Spleen (tissue), 13 donors: ENCODE measurements at places on chromosomes 11 and 22.

- no peak for DNase-seq
Measured at GRCh38 chr11:34531663-34532062, 18.1 kb upstream of the ELF5 start.

GRCh38 chr22:43488031-43488866, 76.4 kb downstream of the MPPED1 start:
- DNase-seq: no peak

GRCh38 chr22:39960791-39961746, 872 bp downstream of the TMA7B start:
- peak; percentile 80 for DNase-seq

- peak; percentile 4 for DNase-seq
Measured at GRCh38 chr22:28885939-28886338, 2.6 kb downstream of the ZNRF3 start.

DNA sequence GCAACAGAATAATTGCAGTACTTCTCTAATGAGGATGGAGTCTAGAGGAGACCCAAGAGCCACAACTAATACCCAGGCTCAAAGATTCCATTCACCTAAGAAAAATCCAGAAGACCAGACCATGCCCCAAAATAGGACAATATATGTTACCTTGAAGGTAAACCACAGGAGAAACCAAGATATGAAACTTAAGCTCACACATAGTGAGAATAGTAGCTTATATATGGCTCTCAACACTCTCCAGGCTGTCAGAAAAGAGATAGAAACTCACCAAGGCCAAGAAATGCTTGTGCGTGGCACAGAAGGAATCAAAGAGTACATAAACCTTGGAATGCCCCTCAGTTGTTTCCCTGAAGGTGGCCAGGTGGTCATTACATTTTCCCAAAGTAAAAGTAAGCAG, 9.1 kb downstream of the FAM111A start:
- no peak for DNase-seq

DNA sequence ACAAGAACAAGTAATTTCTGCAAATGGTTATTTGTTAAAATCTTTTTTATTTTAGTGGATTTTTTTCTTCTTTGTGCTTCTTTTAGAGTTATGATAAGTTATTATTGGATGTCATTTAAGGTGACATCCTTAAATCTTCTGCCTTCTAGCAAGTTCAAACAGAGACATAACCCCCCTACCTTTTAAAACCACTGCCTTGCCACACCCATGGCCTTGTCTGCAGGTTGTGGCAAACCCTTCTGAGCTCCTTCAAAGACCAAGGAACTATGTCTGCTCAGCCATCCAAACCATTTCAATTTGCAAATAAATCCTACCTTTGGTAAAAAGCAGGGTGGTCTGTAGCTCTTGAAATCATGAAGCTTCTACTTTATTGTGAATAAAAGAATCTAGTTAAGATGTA, 241.6 kb downstream of the FAM76B start:
- DNase-seq: no peak

DNA sequence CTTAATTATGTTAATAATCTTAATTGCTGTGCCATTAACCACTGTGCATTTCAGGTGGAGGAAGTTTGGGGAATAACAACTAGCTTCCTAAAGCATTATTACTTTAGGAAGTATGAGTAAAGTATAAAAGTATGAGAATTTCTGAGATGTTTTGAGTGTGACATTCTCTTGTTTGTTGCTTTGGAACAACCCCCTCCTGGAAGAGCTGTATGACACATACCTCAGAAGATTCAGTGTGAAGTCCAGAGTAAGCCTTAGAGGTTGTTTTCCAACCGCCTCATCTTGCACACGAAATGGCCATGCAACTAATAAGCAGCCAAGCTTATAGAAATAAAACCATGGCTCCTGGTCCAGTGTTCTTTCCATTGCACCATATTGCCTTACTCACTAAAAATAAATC, 21.7 kb downstream of the CCDC81 start:
- no peak for DNase-seq

DNA sequence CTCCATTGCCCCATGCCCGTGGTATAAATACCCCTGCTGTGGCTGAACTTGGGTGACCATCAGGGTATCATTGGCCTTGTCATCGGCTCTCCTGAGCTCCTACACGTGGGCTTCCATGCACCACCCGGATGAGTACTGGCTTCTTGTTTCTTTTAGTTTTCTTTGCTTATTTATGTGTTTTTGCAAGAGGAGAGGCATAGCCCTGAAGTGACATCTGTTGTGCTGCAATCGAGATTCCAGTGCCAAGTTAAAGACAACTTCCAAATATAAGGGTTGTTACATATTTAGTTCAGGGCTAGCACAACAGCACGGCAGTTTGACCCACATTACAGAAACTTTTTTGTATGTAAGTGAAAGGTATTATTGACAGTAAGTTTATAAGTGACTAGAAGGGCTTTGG, 1087.1 kb downstream of the TBC1D22A start:
- no peak for DNase-seq

- DNase-seq: no peak
Measured at GRCh38 chr11:129836979-129837378, 21.3 kb downstream of the TMEM45B start.

- no peak for DNase-seq
Measured at GRCh38 chr11:75069473-75069872, 27.2 kb downstream of the OR2AT4 start.

GRCh38 chr11:35971841-35972422, 28.1 kb downstream of the LDLRAD3 start:
- DNase-seq: no peak

DNA sequence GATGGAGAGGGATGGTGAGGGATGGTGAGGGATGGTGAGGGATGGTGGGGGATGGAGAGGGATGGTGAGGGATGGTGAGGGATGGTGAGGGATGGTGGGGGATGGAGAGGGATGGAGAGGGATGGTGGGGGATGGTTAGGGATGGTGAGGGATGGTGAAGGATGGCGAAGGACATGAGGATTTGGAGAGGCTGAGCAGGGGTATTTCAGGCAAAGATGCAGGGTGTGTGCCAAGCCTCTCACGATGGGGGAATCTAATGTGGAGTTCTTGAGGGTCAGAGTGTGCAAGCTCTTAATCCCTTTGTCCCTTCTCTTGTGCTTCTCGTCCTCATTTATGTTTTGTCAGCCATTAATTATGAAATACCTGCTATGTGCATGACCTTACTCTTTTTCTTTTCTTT, 7.5 kb upstream of the PLA2G6 start:
- DNase-seq: no peak

DNA sequence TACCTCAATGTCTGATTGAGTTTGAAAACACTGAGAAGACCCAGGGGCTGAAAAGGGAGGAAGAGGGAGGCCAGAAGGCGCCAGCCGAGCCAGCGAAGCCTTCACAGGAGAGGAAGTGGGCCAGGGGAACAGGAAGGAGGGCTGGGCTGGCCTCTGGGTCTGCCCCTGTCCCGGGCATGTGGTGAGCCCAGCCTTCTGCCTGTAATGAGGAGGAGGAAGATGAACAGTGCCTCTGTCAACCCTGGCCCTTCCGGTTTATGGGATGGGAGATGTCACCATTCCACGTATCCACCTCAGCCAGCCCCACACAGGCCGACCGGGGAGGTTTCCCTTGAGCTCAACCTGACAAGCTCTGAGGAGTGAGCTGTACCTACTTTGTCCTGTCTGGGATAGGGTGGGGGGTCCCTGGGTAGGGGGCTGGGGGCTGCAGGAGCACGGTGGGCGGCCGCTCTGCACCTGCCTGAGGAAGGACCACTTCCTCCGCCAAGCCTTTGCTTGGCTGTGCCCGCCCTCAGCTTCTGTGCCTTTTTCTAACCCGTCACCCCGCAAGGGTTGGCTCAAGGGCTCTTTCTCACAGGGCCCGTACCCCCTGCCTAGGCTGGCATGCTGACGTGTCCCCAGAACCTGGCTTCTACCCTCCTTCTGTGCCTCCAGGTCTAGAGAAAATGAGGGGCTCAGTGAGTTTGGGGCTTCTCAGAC, 2.0 kb downstream of the PARVG start:
- DNase-seq: peak; percentile 95

DNA sequence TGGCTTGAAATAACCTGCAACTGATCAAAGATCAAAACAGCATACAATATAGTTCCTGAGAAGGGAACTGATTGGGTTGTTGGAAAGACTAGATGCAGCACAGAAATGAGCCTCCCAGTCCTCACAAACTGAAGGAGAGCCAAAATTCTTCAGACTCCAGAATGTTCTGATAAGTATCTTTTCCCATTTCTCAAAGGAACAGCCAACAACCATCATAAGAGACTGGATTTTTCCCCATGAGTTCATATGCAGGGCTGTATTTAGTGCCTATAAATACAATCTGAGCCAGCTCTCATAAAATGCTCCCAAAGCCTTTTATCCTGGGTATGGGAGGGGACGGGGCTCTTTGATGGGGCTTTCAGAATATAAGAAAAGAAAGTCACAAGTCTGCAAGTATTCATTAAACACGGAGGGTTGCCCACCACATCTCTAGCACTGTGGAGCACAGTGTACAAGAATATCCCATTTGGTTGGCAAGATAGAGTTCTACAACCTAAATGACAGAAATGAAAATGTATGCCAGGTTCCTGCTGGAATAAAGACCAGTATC, 50.7 kb upstream of the LYVE1 start:
- DNase-seq: no peak

DNA sequence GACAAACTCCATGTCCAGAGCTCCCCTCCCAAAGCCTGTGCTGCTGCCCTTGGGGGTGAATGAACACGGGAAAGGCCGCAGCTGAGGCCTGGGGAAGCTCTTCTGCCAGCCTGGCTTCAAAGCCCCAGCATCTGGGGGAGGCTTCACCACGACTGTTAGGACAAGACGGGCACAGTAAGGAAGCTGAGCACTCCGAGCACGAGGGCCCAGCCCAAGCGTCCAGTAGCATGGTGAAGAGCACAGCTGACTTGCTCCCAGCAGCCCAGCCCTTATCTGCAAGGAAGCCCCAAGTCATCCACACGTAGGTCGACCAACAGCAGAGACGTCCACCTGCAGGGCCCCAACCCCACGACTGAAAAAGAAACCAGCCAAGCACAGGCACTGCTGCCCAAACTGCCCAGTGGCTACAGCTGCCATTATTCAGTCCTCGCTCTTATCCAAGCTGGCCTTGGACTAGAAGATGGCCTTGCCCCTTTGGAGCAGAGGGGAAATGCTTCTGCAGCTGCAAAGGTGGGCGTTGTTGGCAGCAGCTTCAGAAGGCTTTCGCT, 62.5 kb downstream of the SHANK2 start:
- DNase-seq: peak; percentile 33

- no peak for DNase-seq
Measured at GRCh38 chr11:35272391-35272902, 133.5 kb downstream of the CD44 start.

DNA sequence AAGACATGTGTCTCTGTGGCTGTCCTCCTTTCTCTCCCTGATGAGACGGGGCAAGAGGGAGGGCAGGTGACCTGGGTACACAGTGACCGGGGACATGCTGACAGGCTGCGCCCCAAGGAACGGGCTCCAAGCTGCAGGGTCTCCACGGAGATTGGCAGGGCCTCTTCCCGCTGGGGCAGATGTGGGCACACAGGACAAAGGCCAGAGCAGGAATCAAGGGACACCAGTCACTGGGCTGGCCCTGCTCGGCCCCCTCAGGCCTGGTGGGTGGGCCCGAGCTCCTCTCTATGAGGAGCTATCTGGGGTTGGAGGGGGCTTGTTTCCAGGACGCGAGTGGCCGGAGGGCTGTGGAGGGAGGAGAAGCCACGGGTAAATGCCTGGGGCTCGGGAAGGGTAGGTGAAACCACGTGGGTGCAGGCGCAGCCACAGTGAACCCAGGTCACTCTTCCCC, 11.2 kb downstream of the PNPLA5 start:
- DNase-seq: peak; percentile 61

GRCh38 chr22:26054841-26055605, 114.2 kb upstream of the SEZ6L start:
- DNase-seq: no peak

GRCh38 chr11:128776424-128777284, 82.8 kb downstream of the FLI1 start:
- no peak for DNase-seq
